Lung (tissue), 17 donors: ENCODE measurements at places on chromosomes 11 and 22. TPM values are rescaled to one million over a fixed set of nuclear protein-coding genes. Genes with fewer than 3 reads are reported as not detected.

- DNase-seq: peak; percentile 89
These were observed 8.8 kb upstream of the DNAL4 start for GRCh38 chr22:38802671-38803121.

GRCh38 chr11:72162891-72163492 is 27.5 kb downstream of the FOLR3 start:
- DNase-seq: no peak

DNA sequence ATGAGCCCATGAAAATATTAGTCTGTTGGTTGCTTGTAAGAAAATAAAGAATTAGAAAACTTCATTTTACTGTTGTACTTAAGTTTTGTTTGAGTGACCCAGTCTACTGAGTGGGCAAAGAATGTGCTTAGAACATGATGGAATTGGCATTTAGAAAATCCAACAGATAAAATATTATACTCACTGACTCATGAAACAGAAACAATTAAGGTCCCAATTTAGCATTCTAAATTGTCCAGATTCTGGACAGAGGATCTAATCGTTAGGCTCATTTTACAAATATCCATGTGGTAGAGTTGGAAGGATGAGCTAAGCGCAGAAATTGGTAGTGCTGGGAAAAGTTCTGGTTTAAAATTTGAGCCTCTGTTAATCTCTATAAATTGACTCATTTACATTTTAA is 45.4 kb downstream of the METTL15 start:
- DNase-seq: no peak

GRCh38 chr22:25348391-25348790 is 129.0 kb downstream of the CRYBB2 start:
- DNase-seq: no peak

GRCh38 chr22:31738566-31738965 is 11.4 kb downstream of the PRR14L start:
- DNase-seq: no peak

GRCh38 chr11:60769811-60770210 is 13.1 kb downstream of the MS4A15 start:
- DNase-seq: no peak

- DNase-seq: no peak
These were observed 3.2 kb upstream of the MUC6 start for GRCh38 chr11:1039481-1040427.

GRCh38 chr22:31626427-31627150 is 35.4 kb downstream of the PISD start:
- no peak for DNase-seq

DNA sequence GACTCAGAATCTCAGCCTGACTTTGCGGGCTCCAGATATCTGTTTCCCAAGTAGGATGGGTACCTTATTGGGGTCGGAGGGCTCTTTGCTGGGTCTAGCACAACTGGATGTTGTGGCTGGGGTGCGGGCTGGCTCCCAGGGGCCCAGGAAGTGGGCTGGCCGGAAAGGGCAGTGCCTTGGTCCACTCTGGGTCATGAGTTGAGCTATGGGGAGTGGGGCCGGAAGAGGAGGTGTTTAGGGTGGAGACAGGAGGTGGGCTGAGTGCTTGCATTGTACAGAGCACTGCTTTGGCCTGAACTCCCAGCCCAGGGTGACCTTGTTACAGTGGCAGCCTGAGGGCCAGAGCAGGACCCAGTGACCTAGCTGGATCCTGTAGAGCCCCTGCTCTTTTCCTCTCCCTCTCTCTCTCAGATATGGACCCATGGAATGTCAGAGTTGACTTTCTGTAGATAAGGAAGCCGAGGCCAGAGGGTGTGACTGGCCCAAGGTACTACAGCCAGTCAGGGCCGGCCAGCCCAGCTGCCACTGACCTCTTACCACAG is 13.2 kb downstream of the PHLDB1 start:
- no peak for DNase-seq

DNA sequence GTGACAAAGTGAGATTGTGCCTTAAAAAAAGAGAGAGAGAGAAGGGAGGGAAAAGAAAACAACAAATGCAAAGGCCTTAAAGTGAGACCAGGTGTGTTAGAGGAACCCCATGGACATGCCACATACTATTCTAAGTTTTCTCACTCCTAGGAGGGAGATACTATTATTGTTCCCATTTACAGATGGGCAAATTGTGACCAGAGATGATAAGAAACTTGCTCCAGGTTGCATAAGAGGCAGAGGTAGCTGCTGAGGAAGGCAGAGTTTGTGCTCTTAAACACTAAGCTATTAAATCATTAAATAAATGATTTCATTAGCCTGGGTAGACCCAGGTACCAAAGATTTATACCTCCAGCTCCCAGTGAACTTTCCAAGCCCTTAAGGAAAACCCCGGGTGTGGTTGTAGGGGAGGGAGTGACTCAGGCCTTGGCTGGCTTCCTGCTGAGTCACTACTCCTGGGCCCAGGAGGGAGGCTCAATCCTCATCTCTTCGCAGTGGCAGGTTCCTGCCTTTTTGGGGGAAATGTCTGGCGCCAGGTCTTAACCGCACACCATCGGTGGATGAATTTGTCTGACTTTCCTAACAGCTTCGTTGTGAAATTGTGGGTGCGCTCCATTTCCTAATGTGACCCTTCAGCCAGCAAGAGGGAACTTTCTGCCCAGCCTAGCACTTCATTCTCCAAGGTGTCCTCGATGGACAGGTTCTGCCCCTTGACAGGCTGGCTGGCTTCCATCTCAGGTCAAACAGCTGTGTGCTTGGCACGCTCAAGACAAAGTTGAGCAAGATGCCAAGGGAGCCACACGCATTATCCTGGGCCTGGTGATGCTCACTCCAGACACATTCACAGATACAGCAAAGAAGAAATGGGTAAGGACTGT is 33.4 kb upstream of the PTPRJ start:
- DNase-seq: peak; percentile 38

DNA sequence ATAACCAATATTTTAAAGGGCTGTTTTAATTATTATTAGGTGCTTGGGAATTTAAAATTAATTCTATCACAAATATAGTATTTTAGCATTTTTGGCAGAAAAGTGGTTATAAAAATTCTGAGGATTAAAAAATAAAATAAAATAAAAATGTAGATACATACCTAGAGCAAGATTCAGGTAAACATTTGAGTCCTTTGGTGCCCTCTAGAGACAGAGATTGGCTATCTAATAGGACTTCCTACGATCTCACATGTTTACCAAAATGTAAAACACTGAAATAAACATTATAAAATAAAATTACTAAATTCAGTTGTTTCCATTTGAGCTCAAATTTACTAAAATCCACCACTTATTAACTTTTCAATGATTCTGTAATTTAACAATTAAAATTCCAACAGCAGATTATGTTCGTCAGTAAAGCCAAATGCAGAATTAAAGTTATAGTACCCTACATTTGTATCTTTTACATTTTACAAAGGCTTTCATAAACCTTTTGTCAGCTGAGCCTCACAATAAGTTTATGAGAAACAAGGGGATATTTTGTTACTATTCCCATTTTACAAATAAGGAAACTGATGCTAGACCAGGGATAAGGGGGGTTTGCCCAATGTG is 27.7 kb downstream of the SLC36A4 start:
- DNase-seq: peak; percentile 41

- DNase-seq: no peak
These were observed 1.7 kb downstream of the C11orf91 start for GRCh38 chr11:33698921-33699320.

DNA sequence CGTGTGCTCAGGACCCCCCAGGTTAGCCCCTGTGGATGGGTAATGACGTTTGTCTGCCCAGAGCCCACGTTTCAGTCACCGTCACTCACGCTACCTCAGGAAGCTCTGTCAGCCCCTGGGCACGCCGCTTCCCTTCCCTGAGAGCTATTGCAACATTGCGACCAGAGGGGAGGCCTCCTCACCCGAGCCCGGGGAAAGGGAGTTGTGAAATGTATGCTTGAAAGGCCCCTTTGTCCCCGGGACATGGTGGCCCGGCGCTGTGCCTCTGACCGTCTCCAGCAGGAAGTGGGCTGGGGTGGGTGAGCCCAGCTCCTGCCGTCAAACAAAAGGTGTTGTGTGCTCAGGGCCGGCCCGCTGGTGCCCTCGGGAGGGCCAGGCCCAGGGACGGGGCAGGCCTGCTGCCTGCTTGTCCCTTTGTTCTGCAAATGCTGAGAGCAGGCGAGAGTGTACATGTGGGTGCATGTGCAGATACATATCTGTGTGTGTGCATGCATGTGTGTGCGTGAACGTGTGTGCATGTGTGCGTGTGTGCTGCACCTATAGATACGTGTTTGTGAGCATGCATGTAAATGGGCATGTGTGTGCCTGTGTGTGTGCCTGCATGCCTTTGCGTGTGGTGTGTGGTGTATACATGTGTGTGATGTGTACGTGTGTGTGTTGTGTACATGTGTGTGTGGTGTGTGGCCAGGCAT is 1125.0 kb downstream of the BRD1 start:
- DNase-seq: peak; percentile 65

DNA sequence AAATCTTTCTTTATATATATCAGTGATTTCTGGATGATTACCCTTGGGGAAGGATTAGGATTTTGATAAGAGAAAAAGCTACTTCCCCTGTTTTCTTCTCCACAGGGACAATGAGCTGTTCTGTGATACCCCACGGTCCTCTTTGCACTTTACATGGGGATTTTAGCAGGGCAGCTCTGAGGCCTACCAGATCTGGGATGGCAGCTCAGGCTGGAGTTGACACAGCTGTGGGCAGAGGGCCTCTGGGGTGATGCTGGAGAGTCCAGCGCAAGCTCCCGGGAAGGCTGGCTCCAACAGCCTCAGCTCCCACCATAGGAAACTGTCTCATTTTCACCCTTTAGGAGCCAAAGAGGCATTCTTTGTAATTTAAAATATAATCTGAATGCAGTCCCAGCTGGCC is 383.8 kb upstream of the NARS2 start:
- peak; percentile 51 for DNase-seq

GRCh38 chr11:131817687-131818188 is 447.3 kb downstream of the NTM start:
- no peak for DNase-seq

GRCh38 chr22:18000441-18001039 is 23.8 kb downstream of the MICAL3 start:
- DNase-seq: peak; percentile 42

GRCh38 chr11:109077291-109077920 is 344.6 kb upstream of the C11orf87 start:
- no peak for DNase-seq

DNA sequence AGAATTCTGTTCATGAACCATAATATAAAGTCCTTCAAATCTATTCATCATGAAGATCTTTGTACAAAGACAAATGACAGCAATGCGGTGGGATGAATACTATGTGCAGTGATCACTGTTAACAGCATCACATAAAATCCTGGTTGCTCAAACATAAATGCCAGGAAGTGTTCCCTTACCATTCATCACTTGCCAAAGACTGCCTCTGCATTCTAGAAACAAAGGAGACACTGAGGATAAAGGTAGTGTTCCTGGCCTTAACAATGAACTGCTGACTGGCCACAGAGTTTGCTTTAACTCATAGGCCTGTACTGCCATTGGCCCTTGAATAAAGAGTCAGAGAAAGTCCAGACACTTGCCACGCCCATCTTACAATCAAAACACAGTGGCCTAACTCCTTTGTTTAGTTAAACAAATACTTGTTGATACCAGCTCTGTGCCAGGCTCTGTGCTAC is 29.5 kb downstream of the C2CD3 start:
- peak; percentile 0 for DNase-seq

DNA sequence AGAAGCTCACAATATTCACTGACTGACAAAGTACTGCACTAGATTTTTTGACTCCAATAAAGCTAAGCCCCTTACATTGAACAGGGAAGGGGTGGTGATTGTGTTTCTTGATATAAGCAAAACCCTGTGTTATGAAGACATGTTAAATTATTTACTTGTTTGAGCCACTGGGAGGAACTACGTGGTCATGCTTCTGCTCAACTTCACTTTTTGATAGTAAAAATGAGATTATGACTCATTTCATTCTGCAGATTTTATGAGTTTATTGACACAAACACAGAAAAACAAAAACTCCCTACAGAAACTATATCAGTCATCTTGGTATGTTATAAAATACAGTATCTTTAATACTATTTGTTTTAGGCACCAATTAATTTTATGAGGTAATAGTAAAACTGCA is 124.7 kb downstream of the CADM1 start:
- peak; percentile 43 for DNase-seq

DNA sequence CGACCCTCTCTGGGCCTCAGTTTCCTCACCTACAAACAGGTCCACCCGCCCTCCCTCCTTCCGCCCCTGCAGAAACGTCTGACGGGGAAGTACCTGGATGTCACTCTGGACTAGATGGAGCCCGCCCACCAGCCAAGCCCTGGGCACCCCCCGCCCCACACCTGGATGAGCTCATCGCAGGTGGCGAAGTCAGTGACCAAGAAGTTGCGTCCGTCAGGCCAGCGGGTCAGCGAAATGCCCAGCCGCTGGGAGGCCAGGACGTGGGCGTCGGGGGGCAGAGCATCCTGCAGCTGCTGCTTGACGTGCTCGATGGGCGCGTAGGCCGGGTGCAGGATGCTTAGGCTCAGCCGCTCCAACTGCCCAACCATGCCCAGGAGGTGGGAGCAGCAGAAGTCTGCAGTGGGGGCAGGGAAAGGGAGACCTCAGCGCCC is 897 bp downstream of the PNPLA5 start:
- no peak for DNase-seq

GRCh38 chr22:24519496-24519895 is 24.4 kb downstream of the UPB1 start:
- no peak for DNase-seq

DNA sequence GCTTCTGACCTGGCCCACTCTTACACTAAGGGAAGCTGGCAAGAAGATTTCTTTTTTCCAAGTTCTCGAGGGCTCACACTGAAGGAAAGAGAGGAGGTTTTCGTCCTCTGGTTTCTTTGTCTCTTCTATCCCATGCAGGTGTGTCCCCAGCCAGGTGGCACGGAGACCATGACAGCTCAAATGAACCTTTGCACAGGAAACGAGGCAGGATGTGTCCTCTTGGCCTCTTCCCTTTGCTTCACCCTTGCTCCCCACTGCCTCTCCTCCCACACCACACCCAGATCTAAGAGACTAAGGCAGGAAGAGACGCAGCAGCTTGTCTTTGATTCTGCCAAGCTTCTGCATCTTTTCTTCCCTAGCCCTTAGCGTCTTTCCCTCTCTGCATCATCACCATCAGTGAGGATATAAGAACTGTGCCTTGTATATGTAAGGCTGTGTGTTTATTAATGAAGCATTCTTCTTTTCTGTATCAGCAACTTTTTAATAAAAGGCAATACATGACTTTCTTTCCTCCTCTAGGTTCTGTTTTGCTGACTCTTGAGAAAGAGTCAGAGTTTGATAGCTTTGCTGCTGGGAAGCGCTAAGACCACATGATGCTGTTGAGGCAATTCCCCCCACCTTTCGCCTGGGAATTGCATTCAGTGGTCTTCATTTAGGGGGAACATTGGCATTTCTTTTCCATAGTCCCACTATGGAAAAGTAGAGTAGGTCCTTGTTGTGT is 56.0 kb upstream of the PARVA start:
- DNase-seq: no peak

- no peak for DNase-seq
These were observed 429.7 kb downstream of the MIAT start for GRCh38 chr22:27087051-27087450.

Gene DPP3
- total RNA-seq: 25.5 TPM

Gene TSGA10IP
- 0.34 TPM for total RNA-seq

Gene NRXN2
- 6.6 TPM for total RNA-seq

Gene IGSF9B
- total RNA-seq: 19.5 TPM

Gene LARGE2
- total RNA-seq: 2.4 TPM

Gene OR10D3
- not detected for total RNA-seq

Gene RFPL3
- total RNA-seq: not detected

Gene RAG1
- 1.1 TPM for total RNA-seq

Gene MPPED1
- 0.65 TPM for total RNA-seq

Gene GSTT4
- total RNA-seq: not detected

Gene OR51B2
- total RNA-seq: 1.9 TPM

Gene SCGB1D2
- not detected for total RNA-seq

Gene OR51I1
- total RNA-seq: not detected

Gene TEAD1
- total RNA-seq: 65.3 TPM

Gene APOA1
- total RNA-seq: 1.2 TPM
